D721Med (cell line): ENCODE measurements at places on chromosomes 7 and 10.
A peak's percentile ranks its signal among the peaks of the same experiment; 100 is the strongest.

DNA sequence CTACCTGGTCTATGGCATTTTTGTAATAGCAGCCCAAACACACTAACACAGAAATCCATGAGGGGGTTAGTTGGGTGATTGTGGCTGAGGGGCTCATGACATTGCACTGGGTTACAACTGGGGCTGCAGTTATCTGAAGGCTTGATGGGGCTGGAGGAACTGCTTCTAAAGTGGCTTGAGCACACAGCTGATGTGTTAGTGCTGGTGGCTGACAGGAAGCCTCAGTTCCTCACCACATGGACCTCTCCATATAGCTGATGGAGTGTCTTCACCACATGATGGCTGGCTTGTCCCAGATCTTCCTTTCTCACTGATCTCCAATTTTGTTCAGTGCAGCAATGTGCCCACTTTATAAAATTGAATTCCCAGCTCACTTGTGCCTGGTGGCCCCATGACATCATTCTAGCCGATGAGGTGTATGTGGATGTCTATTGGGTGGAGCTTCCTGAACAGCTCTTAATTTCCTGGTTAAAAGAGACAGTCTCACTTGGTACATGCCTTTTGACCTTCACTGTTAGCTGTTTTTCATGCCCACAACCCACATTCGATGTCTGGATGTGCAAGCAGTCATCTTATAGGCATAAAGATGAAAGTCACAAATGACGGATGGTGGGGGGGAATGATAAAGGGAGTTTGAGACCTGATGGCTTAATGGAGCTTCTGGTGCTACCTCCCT, 166.9 kb upstream of the BMPER start:
- no peak for DNase-seq

GRCh38 chr7:26178272-26178960, 22.1 kb downstream of the HNRNPA2B1 start:
- no peak for DNase-seq

DNA sequence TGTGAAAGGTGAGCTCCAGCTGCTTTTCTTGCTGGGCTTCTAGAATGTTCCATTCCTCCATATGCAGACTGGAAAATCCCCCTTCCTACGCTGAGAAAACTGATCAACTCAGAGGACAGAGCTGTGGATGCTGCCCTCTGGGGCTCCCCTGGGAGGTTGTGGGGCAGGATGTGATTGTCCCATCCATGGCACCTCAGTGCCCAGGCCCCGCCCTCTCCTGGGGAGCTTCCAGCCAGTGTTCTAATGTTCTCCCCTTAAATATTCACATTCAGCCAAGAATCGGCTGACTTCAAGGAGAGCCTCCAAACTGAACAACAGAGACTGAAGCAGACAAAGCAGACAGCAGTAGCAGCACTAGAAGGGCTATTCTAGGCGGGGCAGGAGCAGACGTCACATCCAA, 55.0 kb downstream of the RAMP3 start:
- DNase-seq = no peak

- DNase-seq = no peak
Measured at GRCh38 chr7:101816595-101817470, 593 bp upstream of the CUX1 start.

- no peak for DNase-seq
Measured at GRCh38 chr10:120406376-120406775, 50.7 kb upstream of the PLPP4 start.

GRCh38 chr7:70352088-70352487, 753.8 kb downstream of the AUTS2 start:
- no peak for DNase-seq

- DNase-seq = no peak
Measured at GRCh38 chr7:36157527-36158320, 4.7 kb downstream of the EEPD1 start.

DNA sequence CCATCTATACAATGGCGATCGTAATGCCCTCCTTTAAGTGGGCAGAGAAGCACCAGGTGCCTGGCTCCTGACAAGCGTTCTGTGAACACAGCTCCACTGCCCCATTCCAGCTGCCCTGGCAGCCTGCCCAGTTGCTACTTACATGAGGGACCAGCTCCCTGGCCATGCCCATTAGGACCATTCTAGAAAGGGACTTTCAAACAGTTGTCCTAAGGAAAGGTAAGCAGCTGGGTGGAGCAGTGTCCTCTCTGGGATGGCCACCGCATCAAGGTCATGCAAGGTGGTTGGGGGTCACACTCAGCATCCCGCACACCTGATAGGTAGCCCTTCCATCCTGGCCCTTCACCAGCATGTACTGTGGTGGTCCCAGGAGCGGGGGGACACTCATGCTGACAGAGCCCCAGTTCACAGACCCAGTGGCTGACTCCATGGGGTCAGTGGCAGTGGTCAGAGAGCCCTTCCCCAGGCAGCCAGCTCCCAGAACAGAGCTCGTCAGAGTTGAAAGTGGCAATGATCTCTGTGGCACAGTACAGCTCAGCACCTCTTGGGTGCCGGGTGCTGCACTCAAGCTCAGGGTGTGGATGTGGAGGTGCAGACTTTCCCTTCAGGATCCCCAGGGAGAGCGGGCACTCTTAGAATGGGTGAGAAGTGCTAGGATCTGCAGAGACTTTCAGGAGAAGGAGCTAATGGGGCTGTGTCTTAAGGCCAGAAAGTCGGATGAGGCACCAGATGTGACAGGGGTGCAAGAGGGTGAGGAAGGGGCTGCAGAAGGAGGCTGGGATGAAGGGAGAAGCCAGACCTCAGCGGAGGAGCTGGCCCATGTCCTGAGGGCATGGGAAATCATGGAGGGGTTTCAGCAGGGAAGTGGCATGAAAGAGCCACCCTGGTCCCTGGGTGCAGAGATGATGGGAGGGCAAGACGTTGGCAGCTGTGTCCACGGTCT, 10.9 kb downstream of the MMRN2 start:
- no peak for DNase-seq

DNA sequence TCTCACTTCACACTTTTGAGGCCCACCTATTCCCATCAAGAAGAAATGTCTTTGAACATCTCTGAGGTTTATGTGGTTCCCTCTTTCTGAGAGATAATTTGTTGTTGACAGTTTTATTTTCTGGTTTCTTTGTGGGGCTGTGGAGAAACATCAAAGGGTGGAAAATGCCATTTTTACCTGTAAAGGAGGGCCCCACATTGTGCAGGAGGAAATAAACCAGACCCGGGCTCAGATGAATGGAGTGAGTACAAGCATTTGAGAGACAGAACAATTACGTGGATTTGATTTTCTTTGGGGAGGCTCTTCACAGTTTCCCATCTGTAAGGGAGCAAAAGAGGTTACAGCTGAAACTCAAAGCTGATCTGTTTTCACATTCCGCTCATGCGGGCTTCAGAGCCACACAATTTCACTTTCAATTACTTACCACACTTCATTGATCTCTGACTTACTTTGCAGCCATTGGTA, 29.8 kb downstream of the ITPRIP start:
- no peak for DNase-seq

DNA sequence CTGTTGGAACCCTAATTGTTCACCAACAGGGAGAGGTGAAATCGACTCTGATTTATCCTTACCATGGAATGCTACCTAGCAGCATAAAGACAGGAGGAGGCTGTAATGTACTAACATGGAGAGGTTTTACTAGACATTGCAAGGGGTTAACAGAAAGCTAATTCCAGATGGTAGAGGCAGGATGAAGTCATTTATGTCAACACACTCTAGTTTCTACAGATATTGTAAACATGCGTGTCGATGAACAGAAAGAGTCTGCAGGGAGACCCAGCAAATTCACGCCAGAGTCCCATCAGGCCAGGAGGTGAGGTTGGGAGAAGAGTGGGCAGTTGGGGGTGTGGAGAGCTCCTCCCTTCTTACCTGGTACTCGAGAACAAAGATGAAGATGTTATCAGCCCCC, 7.0 kb downstream of the NPC1L1 start:
- no peak for DNase-seq

DNA sequence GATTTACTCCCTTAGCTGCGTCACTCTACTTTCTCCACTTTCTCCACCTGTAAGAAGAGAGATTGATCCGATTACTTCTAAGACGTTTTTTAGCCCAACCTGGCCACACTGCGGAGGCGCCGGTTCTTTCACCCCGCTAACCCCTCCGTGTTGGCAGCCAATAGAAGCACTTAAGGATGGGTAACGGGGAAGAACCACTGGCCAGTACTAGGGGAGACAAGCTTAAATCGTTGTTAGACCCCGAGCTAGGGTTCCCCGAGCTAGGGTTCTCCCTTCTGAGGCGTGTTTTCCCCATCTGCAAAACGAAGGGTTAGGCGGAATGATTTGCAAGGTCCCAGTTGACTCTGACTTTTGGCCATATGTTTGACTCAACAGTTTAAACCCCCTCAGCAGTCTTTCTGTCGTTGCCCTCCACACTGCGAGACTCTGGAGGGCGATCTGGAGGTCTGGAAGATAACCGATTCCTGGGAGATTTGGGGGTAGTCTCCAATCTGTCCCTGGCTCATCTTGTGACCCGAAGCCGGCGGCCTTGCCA, 644 bp downstream of the UMAD1 start:
- no peak for DNase-seq

- DNase-seq = no peak
Measured at GRCh38 chr10:86447432-86447831, 74.2 kb downstream of the WAPL start.

- DNase-seq = no peak
Measured at GRCh38 chr10:62177111-62177510, 91.5 kb downstream of the RTKN2 start.

DNA sequence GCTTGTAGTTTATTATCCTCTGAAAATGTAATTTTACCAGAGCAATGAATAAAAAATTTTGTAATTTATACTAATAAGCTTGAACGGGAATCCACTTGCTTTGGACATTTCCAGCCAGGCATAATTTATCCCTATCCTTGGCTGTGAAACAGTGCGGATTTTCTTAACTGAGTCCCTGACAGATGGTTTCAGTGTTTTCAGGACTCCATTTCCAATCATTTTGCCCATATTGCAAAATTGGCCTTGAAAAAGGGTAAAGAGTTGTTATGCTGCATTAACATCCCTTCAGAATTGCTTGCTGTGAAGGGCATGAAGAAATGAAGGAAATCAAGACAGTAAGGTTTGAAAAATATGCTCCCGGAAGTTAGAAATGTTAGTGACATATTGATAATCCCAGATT, 57.7 kb downstream of the NXPH1 start:
- no peak for DNase-seq

- no peak for DNase-seq
Measured at GRCh38 chr7:84510505-84510904, 315.9 kb upstream of the SEMA3A start.

DNA sequence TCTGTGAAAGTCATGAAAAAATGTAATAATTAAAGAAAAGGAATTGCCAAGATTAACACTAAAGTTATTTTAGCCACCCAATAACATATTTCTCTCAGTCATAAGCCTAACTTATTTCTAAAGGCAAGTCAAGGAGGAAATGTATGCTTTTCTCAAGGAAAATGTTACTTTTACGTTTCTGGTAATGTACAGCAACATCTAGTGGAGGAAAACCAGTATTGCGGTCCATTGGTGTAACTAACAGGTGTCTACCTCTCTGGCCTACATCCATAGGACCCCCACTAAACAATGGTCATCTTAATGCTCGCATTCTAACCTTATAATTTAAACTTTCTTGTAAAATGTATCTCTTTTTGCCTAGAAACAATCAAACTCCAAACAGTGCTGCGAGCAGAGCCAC, 437.5 kb downstream of the KIF20B start:
- no peak for DNase-seq

DNA sequence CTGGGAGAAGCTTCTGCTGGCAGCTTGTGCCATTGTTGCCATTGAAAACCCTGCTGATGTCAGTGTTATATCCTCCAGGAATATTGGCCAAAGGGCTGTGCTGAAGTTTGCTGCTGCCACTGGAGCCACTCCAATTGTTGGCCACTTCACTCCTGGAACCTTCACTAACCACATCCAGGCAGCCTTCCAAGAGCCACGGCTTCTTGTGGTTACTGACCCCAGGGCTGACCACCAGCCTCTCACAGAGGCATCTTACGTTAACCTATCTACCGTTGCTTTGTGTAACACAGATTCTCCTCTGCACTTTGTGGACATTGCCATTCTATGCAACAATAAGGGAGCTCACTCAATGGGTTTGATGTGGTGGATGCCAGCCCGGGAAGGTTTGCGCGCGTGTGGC, 220.7 kb downstream of the ADK start:
- DNase-seq = no peak

GRCh38 chr10:114174695-114175188, 739 bp upstream of the CCDC186 start:
- no peak for DNase-seq

DNA sequence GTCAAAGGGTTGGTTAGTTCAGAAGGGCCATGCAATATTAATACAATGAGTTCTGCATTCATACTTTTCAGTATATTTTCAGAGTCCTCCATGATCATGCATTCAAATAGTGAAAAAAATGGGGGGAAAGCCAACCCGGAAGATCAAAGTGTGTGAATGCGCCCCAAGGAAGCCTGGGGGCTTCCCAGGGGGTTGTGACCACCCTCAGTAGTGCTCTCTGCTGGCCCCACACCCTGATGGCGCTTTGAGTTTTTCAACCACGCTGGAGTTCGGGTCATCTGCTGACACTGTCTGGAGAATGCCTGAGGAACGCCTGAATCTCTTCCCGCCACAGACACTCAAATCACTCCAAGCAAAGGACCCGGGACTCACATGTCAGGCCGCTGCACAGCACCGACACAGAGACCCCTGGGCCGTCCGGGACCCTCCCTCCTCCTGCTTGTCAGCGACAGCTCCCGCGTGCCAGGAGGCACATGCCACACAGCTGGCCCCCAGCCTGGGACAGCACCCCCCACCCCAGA, 1.0 kb downstream of the TNS3 start:
- no peak for DNase-seq

GRCh38 chr10:117107238-117107637, 30.8 kb downstream of the VAX1 start:
- no peak for DNase-seq

- peak; percentile 85 for DNase-seq
Measured at GRCh38 chr7:158587162-158588084, at the start of gene PTPRN2. TSS of gene PTPRN2 (minus strand) at chr7:158587823.

DNA sequence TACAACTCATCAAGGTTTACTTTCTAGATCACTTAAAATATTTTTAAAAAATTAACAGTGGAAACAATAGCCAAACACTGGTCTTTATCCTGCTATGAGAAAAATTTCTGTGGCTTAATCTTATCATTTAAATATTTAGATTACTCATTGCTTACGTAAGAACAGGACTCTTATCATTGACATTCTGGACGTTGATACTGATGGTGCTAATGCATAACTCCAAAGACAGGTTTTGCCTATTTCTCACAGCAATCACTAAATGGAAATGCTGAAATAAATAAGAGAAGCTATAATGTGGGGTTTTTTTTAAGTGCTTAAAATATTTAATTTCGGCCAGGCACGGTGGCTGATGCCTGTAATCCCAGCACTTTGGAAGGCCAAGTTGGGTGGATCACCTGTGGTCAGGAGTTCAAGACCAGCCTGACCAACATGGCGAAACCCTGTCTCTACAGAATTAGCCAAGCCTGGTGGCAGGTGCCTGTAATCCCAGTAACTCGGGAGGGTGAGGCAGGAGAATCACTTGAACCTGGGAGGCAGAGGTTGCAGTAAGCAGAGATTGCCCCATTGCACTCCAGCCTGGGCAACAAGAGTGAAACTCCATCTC, 195.0 kb downstream of the HGF start:
- DNase-seq = no peak
